KG1 (cell line): ENCODE measurements at places on chromosomes 7 and 10.

GRCh38 chr7:100896732-100897608 lies 1.3 kb upstream of the ACHE start:
- DNase-seq, result no peak

- DNase-seq, result no peak
Measured at GRCh38 chr10:132507956-132508490, 29.6 kb upstream of the INPP5A start.

- no peak for DNase-seq
Measured at GRCh38 chr7:148185041-148185440, 405.5 kb upstream of the C7orf33 start.

GRCh38 chr7:130655286-130655685 lies 13.3 kb downstream of the COPG2 start:
- no peak for DNase-seq

- DNase-seq, result no peak
Measured at GRCh38 chr7:70638158-70639107, 493.5 kb upstream of the GALNT17 start.
